Gastroesophageal sphincter (tissue), 4 donors: ENCODE measurements at places on chromosomes 5 and 9. TPM values are rescaled to one million over a fixed set of nuclear protein-coding genes. Genes with fewer than 3 reads are reported as not detected.

ANKRD34B gene
- total RNA-seq, result not detected

BASP1 gene
- total RNA-seq, result 0.31 TPM

C7 gene
- total RNA-seq, result 929 TPM

SNX2 gene
- total RNA-seq, result 82.3 TPM

ABO gene
- 10.0 TPM for total RNA-seq

TAS2R1 gene
- total RNA-seq, result not detected
